NCI-H1417 (cell line): ENCODE measurements at places on chromosomes 11 and 22.

DNA sequence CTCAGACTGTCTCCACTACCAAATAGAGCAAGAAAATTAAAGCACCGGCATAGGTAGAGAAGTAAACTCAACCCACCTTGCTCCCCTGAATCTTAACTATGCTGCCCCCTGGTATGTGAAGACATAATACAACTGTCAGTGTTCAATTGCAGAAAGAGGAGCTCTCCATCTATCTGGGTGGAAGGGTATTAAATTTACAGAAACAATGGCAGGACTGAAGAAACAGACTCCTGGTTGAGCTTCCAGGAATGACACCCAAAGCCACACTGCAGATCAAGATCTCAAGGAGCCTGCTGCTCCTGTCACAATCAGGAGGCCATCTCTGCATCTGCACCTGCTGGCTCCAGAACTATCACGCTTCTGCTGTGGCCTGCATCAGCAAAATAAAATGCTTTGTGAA is 132.1 kb upstream of the BMAL1 start:
- DNase-seq: no peak

DNA sequence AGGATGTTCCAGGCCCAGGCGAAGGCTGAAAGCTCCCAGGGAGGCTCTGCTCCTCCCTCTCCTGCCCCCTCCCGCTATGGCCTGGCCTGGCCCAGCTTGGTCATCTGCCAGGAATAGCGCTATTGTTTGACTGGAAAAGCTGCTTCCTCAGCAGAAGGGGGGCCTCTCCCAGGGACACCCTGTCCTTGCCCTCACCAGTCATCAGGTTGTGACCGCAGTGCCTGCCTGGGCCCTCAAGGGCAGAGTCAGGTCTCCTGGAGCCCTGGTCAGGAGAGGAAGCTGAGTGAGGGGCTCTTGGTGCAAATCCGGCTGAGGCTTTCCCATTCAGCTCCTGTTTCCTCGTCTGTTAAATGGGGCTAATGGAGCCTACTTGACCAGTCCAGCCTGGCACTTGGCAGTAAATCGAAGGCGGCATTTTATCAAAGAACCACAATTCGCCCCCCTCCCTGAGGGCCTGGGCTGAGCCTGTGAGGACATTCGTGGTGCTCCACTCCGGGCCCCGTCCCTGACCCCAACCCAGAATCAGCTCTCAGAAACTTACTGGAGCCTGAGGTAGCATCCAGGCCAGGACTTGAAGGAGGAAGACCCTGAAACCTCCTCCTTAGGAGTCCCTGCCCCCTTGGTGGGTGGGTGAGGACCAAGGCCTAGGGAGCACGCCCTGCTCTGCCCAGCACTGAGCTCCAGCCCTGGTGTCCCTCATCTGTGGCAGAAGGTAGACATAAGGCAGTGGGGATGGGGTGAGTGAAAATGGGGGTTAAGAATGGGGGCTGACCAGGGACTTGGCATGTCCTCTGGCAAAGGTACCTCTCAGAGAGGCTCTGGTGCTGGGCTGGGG is 2.0 kb upstream of the CASTOR1 start:
- peak; percentile 17 for DNase-seq

GRCh38 chr22:39686178-39686620 is 115.6 kb downstream of the CACNA1I start:
- no peak for DNase-seq

DNA sequence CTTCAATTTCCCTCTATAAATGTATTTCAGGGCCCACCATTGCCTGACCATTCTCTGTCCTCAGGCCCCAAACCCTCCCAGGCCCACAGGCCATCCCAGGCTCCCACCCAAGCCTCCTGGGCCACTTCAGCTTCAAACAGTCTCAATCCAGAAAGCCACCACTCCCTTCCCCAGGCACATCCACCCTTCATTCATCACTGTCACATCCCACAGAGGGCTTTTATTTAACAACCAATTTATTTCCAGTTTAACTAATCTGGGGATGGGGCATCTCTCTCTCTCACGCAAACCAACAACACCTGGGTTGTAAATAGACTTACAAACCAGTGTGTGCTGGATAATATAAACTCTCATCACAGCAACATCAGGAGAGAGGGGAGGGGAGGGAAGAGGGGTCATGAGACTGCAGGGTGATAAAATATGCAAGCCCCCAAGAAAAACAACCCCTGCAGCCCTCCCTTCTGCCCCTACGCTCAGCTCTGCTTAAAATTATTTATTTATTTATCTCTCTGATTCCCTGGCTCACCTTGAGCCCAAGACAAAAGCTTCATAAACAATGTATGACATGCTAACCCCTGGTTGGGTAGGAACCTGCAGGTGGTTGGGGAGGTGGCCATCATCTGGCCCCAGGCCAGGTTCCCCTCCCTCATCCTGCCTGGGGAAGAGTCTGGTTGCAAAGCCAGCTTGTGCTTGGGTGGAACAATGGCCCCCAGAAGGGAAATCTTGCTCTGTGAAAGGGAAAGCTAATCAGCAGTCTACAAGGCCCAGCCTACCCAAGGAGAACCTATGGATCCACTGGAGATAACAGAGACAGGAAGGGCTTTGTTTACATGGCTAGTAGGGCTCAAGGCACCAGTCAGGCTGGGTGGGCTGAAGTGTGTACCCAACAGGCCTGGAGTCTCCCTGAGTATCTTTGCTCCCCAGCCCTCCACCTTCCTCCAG is 359.2 kb downstream of the BUD13 start:
- DNase-seq: no peak

GRCh38 chr11:9601037-9601875 is 27.8 kb downstream of the WEE1 start:
- peak; percentile 70 for DNase-seq

DNA sequence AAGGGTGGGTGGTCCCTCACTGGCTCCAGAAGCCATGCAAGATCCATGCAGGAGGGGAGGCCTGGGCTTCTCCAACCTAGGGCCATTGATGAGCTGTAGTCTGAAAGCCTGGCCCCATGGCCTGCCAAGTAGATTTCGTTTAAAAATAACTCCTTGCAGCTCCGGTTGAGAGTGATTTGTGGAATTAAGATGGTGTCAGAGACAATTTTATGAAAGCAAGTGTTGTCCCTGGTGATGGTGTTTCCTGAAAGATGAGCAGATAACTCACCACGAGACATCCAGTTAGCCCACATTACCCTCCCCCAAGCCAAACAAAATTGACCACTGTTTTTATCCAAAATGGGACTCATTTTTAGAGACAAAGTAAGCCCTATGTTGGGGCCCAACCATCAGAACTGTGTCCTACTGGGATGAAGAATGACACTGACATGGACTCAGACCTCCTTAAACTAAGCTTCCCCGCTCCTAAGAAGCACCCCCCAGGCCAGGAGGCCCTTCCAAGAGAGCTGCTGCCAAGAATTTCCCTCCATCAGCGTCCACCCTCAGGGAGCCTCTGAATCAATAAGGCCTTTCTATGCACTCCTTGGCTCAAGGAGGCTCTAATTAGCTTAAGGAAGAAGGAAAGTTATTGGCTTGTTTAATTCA is 174.2 kb upstream of the NCAM1 start:
- no peak for DNase-seq

- DNase-seq: no peak
Observed at GRCh38 chr11:20027556-20028013, 132.7 kb downstream of the DBX1 start.

- no peak for DNase-seq
Observed at GRCh38 chr11:3959903-3960265, 104.4 kb downstream of the STIM1 start.

DNA sequence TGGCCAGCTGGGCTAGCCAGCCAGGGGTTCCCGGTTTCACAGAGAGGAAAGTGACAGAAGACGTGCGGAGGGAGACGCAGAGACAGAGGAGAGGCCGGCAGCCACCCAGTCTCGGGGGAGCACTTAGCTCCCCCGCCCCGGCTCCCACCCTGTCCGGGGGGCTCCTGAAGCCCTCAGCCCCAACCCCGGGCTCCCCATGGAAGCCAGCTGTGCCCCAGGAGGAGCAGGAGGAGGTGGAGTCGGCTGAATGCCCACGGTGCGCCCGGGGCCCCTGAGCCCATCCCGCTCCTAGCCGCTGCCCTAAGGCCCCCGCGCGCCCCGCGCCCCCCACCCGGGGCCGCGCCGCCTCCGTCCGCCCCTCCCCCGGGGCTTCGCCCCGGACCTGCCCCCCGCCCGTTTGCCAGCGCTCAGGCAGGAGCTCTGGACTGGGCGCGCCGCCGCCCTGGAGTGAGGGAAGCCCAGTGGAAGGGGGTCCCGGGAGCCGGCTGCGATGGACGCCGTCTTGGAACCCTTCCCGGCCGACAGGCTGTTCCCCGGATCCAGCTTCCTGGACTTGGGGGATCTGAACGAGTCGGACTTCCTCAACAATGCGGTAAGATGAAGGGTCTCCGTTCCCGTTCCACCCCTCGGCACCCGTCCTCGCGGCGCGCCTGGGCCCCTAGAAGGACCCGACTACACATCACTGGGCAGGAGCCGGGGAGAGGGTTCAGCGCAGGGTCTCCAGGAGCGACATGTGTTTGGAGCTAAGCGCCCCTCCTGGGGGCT is at the start of gene CREB3L1:
CREB3L1 (plus strand) TSS at position 41 of the 765 bp plus-strand sequence; CDS start at position 491, 450 bp downstream.
- peak; percentile 23 for DNase-seq

- no peak for DNase-seq
Observed at GRCh38 chr11:79006854-79007253, 432.2 kb upstream of the NARS2 start.

DNA sequence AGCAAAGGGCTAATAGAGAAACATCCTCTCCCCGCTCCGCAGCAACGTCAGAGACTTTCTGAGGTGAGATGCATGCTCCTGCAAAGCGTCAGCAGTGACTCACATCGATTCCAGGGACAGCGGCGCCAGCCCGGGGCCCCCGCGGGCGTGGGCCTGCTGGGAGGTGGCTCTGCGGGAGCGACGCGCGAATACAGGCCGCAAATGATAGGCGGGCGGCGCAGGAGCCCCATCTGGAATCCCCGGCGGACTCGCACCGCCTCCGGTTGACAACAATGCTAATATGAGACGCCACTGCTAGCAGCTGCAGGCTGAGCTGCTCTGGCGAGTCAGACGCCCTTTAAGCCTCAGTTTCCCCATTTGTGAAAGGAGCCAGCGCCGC is 557 bp downstream of the RANGAP1 start:
- peak; percentile 17 for DNase-seq

GRCh38 chr22:43171607-43172006 is 15.3 kb downstream of the TTLL12 start:
- DNase-seq: no peak

GRCh38 chr11:86202013-86202336 is 42.6 kb upstream of the EED start:
- no peak for DNase-seq

DNA sequence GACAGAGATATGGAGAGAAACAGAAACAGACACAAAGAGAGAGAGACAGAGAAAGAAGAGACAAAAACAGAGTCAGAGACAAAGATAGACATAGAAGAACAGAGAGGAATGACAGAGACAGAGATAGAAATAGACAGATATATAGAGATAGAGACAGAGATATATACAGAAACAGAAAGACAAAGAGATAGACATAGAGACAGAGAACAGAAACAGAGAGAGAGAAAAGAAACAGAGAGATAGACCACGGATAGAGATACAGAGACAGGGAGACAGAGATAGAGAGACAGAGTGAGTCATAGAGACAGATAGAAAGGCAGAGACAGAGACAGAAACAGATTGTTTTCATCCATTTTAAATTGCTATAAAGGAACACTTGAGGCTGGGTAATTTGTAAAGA is 12.3 kb upstream of the MPEG1 start:
- DNase-seq: no peak

GRCh38 chr22:35879351-35879750 is 149.3 kb downstream of the RBFOX2 start:
- DNase-seq: no peak

- no peak for DNase-seq
Observed at GRCh38 chr22:37669586-37669985, 5.8 kb upstream of the LGALS1 start.

DNA sequence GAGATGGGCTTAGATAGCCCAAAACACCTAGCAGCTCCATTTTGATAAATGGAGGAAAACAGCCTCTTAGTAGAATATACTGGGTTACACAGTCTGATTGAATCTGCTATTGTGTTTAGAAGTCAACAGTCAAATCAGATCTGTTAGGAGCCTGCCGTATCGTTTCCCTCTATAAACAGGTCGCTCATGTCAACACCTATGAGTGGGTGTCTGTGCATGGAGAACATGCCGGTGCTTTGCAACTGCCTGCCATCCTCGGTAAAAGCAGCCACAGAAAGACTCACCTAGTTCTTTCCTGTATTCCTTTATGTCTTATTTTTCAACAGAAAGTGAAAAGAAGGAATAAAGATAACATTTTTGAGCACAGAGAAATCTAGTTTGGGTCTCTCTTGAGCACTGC is 99.4 kb downstream of the ETS1 start:
- no peak for DNase-seq

GRCh38 chr22:29370537-29370936 is 17.8 kb downstream of the AP1B1 start:
- no peak for DNase-seq

- DNase-seq: no peak
Observed at GRCh38 chr11:79507706-79508105, 66.9 kb upstream of the TENM4 start.

GRCh38 chr11:72685560-72686480 is 11.6 kb upstream of the PDE2A start:
- DNase-seq: no peak

DNA sequence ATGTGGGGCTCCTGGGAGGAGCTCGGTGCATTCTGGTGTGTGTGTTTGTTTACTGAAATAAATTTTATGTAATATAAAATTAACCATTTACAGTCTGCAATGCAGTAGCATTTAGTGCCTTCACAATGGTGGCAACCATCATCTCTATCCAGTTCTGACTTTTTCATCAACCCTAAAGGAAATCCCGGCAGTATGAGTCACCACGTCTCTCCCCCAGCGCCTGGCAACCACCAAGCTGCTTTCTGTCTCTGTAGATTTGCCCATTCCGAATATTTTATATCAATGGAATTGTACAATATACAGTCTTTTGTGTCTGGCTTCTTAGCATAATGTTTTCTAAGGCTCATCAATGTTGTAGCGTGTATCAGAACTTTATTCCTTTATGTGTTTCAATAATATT is 300.5 kb downstream of the MIAT start:
- no peak for DNase-seq

GRCh38 chr11:62508336-62509058 is 38.1 kb downstream of the AHNAK start:
- peak; percentile 38 for DNase-seq

GRCh38 chr22:40499209-40499623 is 128.8 kb downstream of the SGSM3 start:
- no peak for DNase-seq
